ENCODE measurements at places on chromosomes 6 and 20. TPM values are rescaled to one million over a fixed set of nuclear protein-coding genes. Genes with fewer than 3 reads are reported as not detected.

Gene RAB44
- not detected for total RNA-seq

Gene BMP7
- total RNA-seq: 16.9 TPM

Gene RNF8
- 27.5 TPM for total RNA-seq

Gene SIRPD
- not detected for total RNA-seq

Gene ALDH5A1
- total RNA-seq: 13.5 TPM

Gene PI16
- not detected for total RNA-seq
